ENCODE measurements at places on chromosomes 4 and X.

- no peak for DNase-seq
Measured at GRCh38 chr4:149754526-149754925, 61.1 kb downstream of the IQCM start.

DNA sequence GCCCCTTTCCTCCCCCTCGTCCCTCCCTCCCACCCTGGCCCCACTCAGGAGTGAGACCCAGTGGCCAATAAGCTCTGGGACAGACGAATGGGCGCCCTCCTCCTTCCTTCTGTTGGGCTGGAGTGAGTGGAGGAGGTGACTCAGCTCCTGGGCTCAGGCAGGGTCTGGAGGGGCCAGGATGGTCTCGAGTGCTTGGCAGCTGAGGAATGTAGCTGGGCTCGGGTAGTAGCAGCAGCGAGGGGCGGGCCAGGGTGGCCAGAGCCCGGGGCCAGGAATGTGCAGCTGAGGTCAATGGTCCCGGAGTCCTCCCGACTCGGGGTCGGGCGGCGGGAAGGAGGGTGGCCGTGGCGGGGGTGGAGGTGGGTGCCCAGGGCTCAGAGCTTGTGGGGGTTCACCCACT is 15.0 kb downstream of the G6PD start:
- no peak for DNase-seq

DNA sequence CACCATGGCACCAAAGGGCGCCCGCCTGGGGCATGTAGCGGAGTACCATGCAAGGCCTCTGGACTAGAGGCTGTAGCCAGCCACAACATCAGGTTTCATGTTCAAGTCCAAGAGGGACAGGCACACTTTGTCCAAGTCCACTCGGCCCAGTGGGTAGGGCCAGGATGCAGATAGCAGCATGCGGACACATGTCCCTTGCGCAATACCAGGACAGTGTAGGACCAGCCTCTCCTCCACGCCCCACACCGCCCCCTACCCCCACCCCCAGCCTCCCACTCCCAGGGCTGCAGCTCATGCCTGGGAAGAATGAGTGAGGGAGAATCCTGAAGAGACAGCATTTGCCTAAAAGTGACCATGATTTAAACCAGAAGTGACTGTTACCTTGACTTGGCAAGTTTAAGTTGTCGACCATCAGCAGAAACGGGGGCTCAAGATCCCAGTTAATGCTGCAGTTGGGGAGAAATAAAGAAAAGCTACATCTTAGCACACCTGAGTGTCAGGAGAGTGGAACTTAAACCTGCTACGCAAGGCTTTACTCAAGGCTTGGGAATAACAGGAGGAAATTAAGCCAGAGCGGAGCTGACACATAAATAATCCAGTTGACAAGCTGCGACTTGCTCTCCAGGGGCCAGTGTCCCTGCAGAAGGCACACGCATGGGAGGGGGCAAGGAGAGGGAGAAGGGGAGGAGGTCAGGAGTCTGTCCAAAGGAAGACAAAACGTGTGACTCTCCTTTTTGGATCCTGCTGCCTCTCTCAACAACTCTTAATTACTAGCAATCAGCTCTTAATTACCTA is 221.7 kb downstream of the BCOR start:
- DNase-seq, result no peak

- DNase-seq, result no peak
Measured at GRCh38 chr4:149279776-149280175, 535.9 kb downstream of the IQCM start.

- DNase-seq, result no peak
Measured at GRCh38 chrX:16304751-16305150, 137.5 kb downstream of the MAGEB17 start.

Data from GF-D8 (cell line).